Stimulated activated CD8-positive, alpha-beta memory T cell treated with anti-CD3 and anti-CD28 coated beads, Interleukin-4, amount 100 ng/mL, for 1 hour (primary cell): ENCODE measurements at places on chromosomes 11 and 22.

DNA sequence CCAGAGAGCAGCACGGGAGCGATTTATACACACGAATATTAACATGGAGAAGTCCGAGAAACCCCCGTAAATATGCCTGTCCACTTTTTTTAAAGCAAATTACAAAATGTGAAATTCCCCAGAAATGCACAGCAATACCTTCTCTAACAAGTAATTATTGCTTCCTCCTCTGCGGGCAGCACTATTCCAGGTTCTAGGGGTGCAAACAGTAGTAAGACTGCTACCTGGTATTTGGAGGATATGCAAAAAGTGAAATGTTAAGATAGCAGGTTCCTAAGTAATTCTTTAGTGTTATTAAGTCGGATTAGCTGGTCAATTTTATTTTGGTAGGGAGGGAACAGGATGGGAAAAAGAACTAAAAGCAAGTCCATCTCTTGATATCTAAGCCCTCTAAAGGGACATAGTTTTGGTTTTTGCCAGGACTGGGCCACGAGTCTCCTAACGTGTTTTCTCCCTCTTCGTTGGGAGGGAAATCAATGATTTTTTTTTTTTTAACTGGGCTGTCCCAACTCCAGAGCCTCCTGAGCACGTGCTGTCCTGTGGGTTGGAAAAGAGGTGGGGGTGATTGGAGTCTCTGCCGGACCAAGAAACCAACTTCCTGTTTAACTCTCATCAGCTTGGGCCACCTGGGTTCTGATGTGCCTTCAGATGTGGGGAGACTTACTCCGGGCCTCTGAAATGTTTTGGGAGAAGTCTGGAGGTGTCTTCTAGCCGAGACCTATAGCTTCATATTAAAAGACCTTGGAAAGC lies 1.7 kb upstream of the XBP1 start:
- no peak for DNase-seq

- no peak for DNase-seq
Observed at GRCh38 chr11:77207618-77208313, 79.7 kb downstream of the MYO7A start.

DNA sequence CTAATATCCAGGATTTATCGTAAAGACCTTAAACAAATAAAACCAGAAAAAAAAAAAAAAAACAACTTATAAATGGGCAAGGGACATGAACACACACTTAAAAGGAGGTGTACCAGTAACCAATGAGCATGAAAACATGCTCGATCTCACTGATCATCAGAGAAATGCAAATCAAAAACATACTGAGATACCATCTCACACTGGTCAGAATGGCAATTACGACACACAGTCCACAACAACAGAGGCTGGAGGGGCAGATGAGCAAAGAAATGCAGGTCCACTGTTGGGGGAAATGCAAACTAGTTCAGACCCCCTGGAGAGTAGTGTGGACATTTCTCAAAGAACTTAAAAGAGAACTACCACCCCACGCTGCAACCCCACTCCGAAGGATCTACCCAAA lies 13.2 kb downstream of the RGL4 start:
- DNase-seq = no peak

DNA sequence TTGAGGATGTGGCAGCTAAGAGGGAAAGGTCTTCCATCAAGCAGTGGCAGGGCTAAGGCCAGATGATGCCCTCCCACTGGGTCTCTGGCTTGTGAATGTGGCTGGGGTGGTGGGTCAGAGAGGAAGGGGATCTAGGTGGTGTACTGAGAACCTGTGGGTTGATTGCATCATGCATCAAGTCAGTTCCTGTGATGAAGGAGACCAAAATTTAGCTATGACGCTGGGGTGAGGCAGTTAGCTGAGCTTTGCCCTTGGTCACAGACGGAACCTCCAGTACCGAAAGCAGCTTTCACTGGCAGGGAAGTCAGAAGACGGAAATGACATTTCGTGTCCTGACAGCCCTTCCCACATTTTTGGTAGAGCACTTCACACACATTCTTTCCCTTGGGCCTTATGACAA lies 20.7 kb downstream of the ATG16L2 start:
- no peak for DNase-seq

DNA sequence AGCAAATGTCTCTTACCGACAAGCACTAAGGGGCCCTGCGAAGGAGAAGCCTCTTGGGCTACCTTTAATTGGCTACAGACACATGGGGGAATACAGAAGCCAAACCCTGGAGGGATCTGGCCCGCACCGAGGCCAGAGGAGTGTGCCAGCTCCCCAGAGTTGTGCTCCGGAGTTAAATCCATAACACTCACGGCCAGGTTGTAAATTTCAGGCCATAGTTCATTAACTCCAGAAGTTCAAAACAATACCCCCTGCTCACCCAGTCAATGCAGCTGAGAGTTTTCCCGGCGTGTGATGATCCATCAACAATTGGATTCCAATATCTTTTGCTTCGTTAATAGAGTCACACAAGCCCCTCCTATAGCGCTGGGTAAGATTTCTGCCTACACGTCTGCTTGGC lies 371.5 kb downstream of the NXPE2 start:
- DNase-seq = no peak
